ENCODE measurements at places on chromosomes 4 and X.

GRCh38 chr4:127103681-127104115 lies 529.1 kb upstream of the INTU start:
- DNase-seq, result no peak

DNA sequence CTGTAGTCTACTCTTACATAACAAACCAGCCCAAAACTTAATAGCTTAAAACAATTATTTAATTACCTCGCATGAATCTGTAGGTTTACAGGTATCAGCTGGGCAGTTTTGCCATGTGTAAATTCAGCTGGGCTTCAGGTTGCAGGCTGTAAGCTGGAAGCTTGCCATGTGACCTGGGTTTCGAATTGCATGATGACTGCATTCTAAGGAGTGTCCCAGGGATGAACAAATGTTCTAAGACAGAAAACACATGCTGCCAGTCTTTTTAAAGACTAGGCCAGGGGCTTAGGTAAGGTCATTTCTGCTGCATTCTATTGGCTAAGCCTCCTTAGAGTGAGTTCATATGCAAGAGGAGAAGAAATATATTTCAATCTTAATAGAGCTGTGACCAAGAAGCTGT lies 44.8 kb downstream of the GRIA2 start:
- no peak for DNase-seq

DNA sequence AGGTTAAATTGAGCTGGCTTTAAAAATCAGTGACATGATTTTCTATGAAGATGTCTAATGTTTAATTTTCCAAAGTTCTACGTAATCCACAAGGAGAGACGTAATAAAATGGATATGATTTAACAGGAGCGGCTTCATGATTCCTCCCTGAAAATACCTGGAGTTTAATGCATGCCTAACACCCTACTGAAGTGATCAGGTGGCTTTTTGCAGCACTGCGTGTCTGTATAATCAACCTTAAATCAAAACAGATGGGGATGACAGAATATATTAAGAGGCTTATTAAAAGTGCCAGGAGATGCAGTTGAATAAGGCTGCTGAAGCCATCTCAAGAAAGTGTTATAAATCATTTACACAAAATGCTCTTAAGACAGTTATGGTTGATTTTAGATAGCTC lies 112.4 kb upstream of the TLR3 start:
- DNase-seq, result no peak

- no peak for DNase-seq
Observed at GRCh38 chr4:600850-601515, 24.4 kb upstream of the PDE6B start.

DNA sequence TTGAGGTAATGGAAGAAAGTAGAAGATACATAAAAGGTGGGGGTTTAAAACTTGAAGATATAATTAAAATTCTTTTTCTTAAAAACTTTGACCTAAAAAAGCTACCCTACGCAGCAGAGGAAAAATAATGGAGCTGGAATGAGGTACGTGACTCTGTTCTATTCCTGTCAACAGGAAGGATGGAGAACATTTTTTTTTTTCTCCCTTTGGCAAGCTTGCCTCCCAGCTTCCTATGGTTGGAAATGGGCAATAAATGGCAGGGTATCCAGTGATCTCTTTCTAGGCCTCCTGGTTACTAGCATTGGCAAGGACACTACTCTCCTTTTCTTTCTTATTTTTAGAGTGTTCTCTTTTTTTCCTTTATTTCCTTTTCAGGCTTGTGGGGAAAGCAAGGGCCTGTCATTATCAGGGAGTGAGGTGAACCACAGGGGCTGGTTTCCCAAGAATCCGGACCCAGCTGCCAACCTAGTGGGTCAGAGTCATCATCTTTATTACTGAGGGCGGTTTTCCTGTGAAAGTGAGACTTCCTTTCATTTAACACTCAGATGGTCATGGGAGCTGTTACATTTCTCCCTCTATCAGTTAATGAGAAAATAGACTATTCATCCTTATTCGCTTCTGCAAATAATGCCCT lies 224.6 kb downstream of the SPRY1 start:
- no peak for DNase-seq

DNA sequence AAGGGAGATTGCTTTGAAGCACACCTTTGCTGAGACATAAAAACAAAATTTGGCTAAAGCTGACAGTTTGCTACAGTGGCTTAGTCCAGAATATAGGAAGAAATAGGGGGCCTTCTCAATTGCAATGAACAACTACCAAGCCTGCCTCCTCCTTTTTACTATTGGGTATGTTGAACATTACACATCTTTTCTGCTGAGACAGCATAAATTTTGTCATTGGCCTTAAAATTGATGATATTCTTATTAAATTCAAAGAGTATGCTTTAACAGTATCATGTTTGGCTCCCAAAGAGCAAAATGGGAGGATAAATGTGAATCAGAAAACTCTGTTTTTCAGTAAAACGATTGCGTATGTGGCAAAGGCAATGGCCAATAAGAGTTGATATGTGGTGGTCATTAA lies 721.9 kb upstream of the IGFBP7 start:
- DNase-seq, result no peak

- DNase-seq, result no peak
Observed at GRCh38 chr4:52877694-52878093, 15.6 kb downstream of the RASL11B start.

Measured in hematopoietic multipotent progenitor cell treated with erythropoietin and hydrocortisone succinate and interleukin-3 and kit ligand, for 15 days (in vitro differentiated cells).